ENCODE measurements at places on chromosomes 12 and 14. TPM values are rescaled to one million over a fixed set of nuclear protein-coding genes. Genes with fewer than 3 reads are reported as not detected.

DNA sequence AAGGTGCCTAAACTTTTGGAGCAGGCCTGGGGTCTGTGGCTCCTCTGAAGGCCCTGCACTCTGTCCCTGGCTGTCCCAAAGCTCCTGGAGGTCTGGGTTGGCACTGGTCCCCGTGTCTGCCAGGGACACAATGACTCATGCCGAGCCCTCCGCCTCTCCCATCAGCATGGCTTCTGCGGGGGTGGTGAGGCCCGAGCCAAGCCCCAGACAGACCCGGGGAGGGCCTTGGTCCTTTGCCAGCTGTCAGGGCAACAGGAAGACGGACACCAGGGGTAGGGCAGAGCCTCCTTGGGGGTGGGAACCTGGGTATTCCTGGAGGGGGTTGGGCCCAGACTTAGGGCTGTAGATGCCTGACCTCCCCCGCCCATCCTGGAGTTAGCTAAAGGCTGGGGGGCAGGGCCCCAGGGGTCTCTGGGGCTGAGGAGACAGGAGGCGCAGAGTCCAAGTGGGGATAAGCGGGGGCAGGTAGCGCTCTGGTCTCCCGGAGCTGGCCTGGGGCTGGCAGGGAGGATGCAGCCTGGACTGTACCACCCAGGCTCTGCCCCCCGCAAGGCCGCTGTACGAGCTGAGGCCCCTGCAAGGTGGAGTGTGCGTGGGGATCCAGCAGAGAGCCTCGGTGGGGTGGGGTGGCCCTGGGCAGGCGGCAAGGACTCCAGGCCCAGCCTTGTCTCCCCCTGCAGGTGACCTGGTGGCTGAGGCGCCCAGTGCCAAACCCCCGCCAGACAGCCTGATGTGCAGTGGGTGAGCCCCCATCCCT, 16.4 kb upstream of the PUS1 start:
- no peaks in the 10 kb centered on the region for H3K27me3 ChIP-seq
- H3K27ac ChIP-seq, result no peak overlapping the region
- DNase-seq, result peak; percentile 93
- H3K36me3 ChIP-seq, result peaks cover 43% of the 10 kb centered on the region

- no peaks in the 10 kb centered on the region for H3K36me3 ChIP-seq
- H3K4me1 ChIP-seq, result no peaks in the 10 kb centered on the region
- no peaks in the 10 kb centered on the region for H3K27me3 ChIP-seq
- no peak for DNase-seq
- H3K27ac ChIP-seq, result no peak overlapping the region
- H3K4me3 ChIP-seq, result no peak overlapping the region
Observed at GRCh38 chr14:61146899-61147298, 134.2 kb downstream of the TMEM30B start.

The ADAM21 gene
- 0.13 TPM for total RNA-seq

DNA sequence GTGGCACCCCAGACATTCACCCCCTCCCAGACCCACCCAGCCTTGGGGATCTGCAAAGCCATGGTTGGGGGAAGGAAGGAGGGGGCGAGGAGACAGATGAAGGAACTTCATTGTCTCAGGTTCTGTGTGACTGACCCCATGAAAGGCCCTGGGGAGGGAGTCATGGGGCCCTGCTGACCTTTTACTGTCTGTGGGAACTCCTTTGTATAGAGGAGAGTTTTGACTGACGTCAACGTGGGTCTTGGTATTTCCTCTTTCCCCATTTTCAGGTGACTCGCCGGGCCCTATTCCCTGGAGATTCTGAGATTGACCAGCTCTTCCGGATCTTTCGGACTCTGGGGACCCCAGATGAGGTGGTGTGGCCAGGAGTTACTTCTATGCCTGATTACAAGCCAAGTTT, 3.1 kb upstream of the RAB5B start:
- no peak overlapping the region for H3K4me3 ChIP-seq
- peaks cover 21% of the 10 kb centered on the region for H3K4me1 ChIP-seq

The SERPINA9 gene
- not detected for total RNA-seq

- H3K27ac ChIP-seq, result no peak overlapping the region
- no peak for DNase-seq
- no peaks in the 10 kb centered on the region for H3K4me1 ChIP-seq
- no peaks in the 10 kb centered on the region for H3K27me3 ChIP-seq
- no peak overlapping the region for H3K4me3 ChIP-seq
Observed at GRCh38 chr14:72818998-72819397, 74.9 kb downstream of the DPF3 start.

- peak; percentile 74 for DNase-seq
- peaks cover 2% of the 10 kb centered on the region for H3K36me3 ChIP-seq
- peak overlapping the region; percentile 83 for H3K27ac ChIP-seq
- H3K27me3 ChIP-seq, result no peaks in the 10 kb centered on the region
- H3K4me3 ChIP-seq, result peak overlapping the region; percentile 26
Observed at GRCh38 chr12:122062832-122063693, 15.5 kb upstream of the MLXIP start.

- no peak for DNase-seq
- no peak overlapping the region for H3K27ac ChIP-seq
- H3K36me3 ChIP-seq, result no peaks in the 10 kb centered on the region
- H3K4me1 ChIP-seq, result no peaks in the 10 kb centered on the region
Observed at GRCh38 chr14:90088176-90088575, 26.4 kb downstream of the KCNK13 start.

DNA sequence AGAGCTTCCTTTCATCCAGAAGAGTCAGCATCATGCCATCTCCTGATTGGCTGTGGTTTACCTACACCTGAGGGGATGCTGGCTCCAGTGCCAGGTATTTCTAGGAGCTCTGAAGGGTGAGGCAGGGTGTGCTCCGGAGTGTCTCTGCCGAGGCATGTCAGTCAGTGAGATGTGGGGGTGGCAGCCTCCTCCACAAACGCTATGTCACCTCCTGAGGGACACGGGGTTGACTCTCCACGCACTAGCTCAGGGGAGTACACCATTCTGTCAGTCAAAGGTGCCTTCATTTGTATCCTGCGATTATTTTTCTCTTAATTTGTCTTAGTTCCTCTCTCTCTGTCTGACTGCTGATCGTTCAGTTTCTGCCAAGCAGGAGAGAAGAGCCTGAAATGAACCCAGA, 604.5 kb downstream of the VRK1 start:
- no peak overlapping the region for H3K27ac ChIP-seq
- H3K27me3 ChIP-seq, result no peaks in the 10 kb centered on the region
- no peak overlapping the region for H3K4me3 ChIP-seq
- no peaks in the 10 kb centered on the region for H3K36me3 ChIP-seq
- no peaks in the 10 kb centered on the region for H3K4me1 ChIP-seq

The ASPG gene
- total RNA-seq, result 2.5 TPM

The ARF3 gene
- total RNA-seq, result 229 TPM

- no peaks in the 10 kb centered on the region for H3K27me3 ChIP-seq
- no peak overlapping the region for H3K4me3 ChIP-seq
- no peak overlapping the region for H3K27ac ChIP-seq
Observed at GRCh38 chr12:123395236-123395635, 11.3 kb downstream of the KMT5A start.

The AICDA gene
- total RNA-seq, result not detected

The CCDC38 gene
- total RNA-seq, result 0.31 TPM

The C12orf54 gene
- not detected for total RNA-seq

GRCh38 chr14:73305499-73305898, 68.2 kb downstream of the PAPLN start:
- no peak for DNase-seq
- no peaks in the 10 kb centered on the region for H3K4me1 ChIP-seq
- H3K27ac ChIP-seq, result no peak overlapping the region
- H3K27me3 ChIP-seq, result no peaks in the 10 kb centered on the region
- H3K4me3 ChIP-seq, result no peak overlapping the region

DNA sequence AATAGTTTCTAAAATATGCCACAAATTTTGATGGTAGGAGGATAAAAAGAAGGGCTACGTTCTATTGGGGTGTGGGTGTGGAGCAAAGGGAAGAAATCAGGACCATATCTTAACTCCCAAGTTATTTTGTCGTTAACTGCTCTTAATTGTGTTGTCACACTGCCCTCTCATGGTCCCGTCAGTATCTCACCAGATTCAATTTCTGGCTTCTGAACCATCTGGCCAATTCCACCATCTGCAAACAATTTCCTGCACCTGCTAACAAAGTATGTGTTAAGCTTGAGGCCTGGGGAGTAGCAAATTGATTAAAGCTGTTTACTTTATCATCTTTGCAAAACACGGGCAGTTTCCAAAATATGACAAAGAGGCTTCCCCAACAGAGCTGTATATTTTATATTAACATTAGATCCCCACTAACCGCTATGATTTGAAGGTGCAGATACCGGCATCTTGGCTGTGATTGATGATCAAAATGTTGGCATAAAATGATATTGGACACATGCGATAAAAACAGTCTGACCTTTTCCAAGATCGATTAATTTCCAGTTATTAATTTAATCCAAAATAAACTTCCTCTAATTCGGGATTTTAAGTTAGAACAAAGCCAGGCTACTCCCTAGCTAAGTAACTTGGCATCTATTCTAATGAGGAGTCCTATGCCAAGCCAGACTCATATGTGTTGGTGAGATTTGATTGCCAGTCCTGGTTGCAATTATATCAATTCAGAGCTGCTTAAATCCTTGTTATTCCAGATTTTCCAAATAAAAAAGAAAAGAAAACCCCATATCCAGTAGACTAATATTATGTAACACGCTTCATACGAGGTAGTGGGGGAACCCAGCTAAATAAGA, 6.9 kb upstream of the DNM1L start:
- H3K36me3 ChIP-seq, result no peaks in the 10 kb centered on the region
- no peaks in the 10 kb centered on the region for H3K27me3 ChIP-seq
- no peak overlapping the region for H3K4me3 ChIP-seq

The MAX gene
- total RNA-seq, result 89.4 TPM

- no peak overlapping the region for H3K4me3 ChIP-seq
- no peaks in the 10 kb centered on the region for H3K4me1 ChIP-seq
- no peak for DNase-seq
- H3K27me3 ChIP-seq, result no peaks in the 10 kb centered on the region
Observed at GRCh38 chr12:112194601-112195247, 69.4 kb downstream of the TRAFD1 start.

DNA sequence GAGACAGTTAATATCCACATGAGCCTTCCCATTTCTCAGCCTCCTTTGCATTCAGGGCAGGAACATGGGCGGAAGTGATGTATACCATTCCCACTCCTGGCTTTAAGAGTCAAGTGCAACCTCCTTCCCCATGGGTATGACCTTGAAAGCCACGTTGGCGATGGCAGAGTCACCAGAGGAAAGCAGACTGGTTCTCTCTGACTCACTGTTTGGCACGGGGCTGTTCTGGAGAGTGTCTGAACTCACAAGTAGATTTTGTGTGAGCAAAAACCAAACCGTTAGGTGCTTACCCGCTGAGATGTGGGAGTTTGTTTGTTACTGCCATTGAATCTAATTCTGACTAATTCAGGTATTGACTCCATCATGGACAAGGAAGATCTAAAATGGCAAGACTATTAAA, 36.7 kb upstream of the PZP start:
- no peak overlapping the region for H3K27ac ChIP-seq
- no peaks in the 10 kb centered on the region for H3K27me3 ChIP-seq
- no peak overlapping the region for H3K4me3 ChIP-seq
- no peak for DNase-seq
- H3K4me1 ChIP-seq, result no peaks in the 10 kb centered on the region

- no peak overlapping the region for H3K4me3 ChIP-seq
- no peak overlapping the region for H3K27ac ChIP-seq
- DNase-seq, result no peak
- H3K27me3 ChIP-seq, result no peaks in the 10 kb centered on the region
Observed at GRCh38 chr14:92412912-92413311, 89.9 kb downstream of the SLC24A4 start.

- H3K36me3 ChIP-seq, result no peaks in the 10 kb centered on the region
- peaks cover 5% of the 10 kb centered on the region for H3K4me1 ChIP-seq
- no peak for DNase-seq
- H3K27me3 ChIP-seq, result no peaks in the 10 kb centered on the region
- no peak overlapping the region for H3K27ac ChIP-seq
Observed at GRCh38 chr12:116504438-116504837, 54.7 kb upstream of the MAP1LC3B2 start.

The PLEK2 gene
- 10.8 TPM for total RNA-seq

DNA sequence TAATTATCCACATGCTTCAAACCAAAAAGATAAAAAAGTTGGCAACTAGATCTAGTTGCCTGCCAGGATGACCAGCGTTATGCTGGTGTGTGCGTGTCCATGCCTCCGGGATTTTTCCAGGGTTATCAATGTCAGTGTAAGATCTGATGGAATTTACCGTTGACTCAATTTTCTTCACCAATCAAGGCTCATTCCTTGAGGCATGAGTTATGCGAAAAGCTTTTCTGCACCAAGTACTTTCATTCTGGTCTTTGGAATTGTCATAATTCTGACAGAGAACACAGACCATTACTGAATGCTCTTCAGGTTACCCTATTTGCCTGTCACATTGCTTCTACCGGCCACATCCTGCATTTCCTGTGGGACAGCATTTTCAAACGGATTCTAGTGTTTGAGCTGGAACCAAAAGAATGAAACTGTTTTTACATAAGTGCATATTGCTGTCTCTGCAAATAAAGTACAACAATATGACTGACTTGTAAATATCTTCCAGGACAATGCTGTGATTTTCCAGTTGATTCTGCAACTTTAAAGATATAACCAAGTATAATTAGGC, 91.8 kb downstream of the DUSP16 start:
- H3K27ac ChIP-seq, result no peak overlapping the region
- no peak for DNase-seq
- H3K36me3 ChIP-seq, result no peaks in the 10 kb centered on the region
- no peaks in the 10 kb centered on the region for H3K27me3 ChIP-seq
- H3K4me3 ChIP-seq, result no peak overlapping the region

- H3K36me3 ChIP-seq, result no peaks in the 10 kb centered on the region
- no peaks in the 10 kb centered on the region for H3K4me1 ChIP-seq
- H3K27ac ChIP-seq, result no peak overlapping the region
- no peaks in the 10 kb centered on the region for H3K27me3 ChIP-seq
- no peak for DNase-seq
Observed at GRCh38 chr12:28824849-28825248, 324.2 kb upstream of the FAR2 start.

GRCh38 chr12:98062464-98063245, 452.7 kb upstream of the TMPO start:
- H3K36me3 ChIP-seq, result no peaks in the 10 kb centered on the region
- no peaks in the 10 kb centered on the region for H3K27me3 ChIP-seq
- no peak overlapping the region for H3K4me3 ChIP-seq
- H3K27ac ChIP-seq, result no peak overlapping the region

The DHH gene
- total RNA-seq, result 1.6 TPM

GRCh38 chr12:96155781-96156180, 38.4 kb upstream of the ELK3 start:
- H3K27me3 ChIP-seq, result no peaks in the 10 kb centered on the region
- H3K4me3 ChIP-seq, result no peak overlapping the region
- no peak overlapping the region for H3K27ac ChIP-seq
- no peaks in the 10 kb centered on the region for H3K36me3 ChIP-seq
